ENCODE measurements at places on chromosomes 12 and 14.

DNA sequence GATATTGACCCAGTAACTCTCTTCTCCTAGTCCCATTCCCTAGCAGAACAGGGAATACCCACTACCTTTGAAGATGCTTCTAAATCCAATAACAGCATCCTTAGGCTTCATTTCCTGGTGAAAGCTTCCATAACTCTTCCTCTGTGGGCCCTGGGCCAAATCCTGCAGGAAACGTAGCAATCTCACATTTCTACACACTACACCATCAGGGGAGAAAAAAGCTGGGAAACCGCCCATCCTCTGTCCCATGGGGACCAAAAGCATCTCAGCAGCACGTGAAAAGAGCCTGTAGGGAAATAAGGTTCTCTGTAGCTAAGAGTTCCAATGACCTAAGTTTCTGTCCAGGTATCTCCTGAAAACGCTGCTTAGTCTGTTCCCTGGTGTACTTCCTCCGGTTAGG, 340.2 kb downstream of the DPF3 start:
- DNase-seq = no peak

- DNase-seq = no peak
Observed at GRCh38 chr12:51819736-51820525, 28.6 kb downstream of the FIGNL2 start.

DNA sequence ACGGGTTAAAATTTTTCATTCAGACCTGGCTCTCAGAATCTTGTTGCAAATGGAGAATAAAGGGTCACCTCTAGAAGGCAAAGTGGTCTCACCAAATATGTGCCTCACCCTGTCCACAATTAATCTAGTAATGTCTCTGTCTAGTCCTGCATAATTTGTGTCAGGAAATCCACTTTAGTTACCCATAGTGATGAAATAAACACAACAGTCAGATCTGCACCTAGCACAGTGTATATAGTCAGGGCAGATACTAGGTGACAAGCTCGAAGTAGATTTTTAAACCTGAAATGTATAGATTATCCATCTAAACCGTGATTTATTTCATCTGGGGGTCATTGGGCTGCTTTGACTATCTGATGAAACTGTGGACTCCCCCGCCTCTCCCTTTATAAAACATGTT, 15.9 kb upstream of the FLVCR2 start:
- DNase-seq = no peak

GRCh38 chr12:132513070-132513398, 23.1 kb downstream of the FBRSL1 start:
- DNase-seq = no peak

Measured in left hindlimb (tissue), 1 donor.